ENCODE measurements at places on chromosomes 11 and 22.

- no peak for DNase-seq
These were observed 133.9 kb downstream of the FANCF start for GRCh38 chr11:22491555-22492225.

DNA sequence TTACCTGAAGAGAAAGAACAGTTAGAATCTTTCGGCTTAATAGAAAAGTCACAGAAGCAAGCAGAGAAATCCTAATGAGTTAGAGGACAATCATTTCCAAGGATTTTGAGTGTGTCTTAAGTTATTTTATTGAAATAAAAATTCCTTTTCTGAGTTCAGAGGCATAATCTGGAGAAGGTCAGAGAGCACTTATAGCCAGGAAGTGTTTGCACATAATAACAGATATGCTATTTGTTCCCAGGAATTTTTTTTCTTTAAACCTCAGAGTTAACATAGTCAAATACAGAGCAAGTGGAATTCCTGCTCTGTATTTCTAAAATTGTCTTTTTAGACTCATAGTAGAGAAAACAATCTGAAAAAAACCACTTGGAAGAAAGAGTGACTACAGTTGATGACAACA is 74.3 kb downstream of the SNX19 start:
- no peak for DNase-seq

- DNase-seq: no peak
These were observed 11.7 kb upstream of the FOLR2 start for GRCh38 chr11:72204886-72205285.

DNA sequence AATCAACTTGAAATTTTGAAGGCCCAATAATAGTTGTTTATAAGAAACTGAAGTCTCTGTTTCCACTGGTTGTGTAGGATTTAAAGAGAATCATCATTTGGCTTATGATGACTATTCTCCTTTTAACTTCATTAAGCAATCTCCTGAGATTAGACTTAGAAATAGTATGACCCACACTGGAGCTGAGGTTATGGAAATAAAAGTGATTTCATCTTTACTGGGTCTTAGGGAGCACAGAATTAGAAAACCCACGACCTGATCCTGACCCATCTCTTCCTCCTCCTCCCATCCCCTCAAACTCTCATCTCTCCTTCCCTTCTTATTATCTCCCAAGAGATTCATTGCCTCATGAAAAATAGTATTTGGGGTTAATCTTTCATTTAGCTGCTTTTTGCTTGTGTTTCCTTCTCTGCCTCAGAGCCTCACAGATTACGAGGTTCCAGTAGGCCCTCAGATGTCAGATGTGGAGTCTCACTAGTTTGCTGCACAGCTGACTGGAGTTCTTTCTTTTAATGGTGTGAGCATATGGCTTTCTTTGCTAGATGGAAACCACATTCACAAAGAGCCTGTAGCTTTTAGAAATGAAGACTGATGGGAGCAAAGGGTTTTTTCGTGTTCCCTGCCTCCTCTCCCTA is 85.0 kb downstream of the ALX4 start:
- DNase-seq: no peak

DNA sequence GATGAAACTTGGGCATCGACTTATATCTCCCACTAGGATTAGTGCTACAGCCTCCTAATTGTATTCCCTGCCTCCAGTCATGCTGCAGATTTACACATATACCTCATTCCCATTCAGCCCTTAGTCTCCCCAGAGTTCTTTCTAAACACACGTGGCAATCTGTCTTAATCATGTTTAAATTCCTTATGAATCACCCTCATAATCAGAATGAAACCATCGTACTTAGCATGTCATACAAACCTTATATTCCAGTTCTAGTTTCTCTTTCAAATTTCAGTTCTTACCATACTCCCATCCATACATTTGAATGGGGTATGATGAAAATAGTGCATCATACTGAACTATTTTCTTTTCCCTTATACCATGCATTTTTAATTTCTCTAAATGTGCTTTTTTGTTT is 6.0 kb upstream of the OR10A2 start:
- no peak for DNase-seq

GRCh38 chr22:36065775-36066544 is 37.3 kb upstream of the RBFOX2 start:
- DNase-seq: peak; percentile 57

- DNase-seq: no peak
These were observed 88.5 kb downstream of the ALX4 start for GRCh38 chr11:44221456-44221855.

GRCh38 chr11:72589802-72590761 is 84.1 kb downstream of the PDE2A start:
- DNase-seq: peak; percentile 45

GRCh38 chr11:74677131-74677530 is 54.1 kb downstream of the CHRDL2 start:
- no peak for DNase-seq

DNA sequence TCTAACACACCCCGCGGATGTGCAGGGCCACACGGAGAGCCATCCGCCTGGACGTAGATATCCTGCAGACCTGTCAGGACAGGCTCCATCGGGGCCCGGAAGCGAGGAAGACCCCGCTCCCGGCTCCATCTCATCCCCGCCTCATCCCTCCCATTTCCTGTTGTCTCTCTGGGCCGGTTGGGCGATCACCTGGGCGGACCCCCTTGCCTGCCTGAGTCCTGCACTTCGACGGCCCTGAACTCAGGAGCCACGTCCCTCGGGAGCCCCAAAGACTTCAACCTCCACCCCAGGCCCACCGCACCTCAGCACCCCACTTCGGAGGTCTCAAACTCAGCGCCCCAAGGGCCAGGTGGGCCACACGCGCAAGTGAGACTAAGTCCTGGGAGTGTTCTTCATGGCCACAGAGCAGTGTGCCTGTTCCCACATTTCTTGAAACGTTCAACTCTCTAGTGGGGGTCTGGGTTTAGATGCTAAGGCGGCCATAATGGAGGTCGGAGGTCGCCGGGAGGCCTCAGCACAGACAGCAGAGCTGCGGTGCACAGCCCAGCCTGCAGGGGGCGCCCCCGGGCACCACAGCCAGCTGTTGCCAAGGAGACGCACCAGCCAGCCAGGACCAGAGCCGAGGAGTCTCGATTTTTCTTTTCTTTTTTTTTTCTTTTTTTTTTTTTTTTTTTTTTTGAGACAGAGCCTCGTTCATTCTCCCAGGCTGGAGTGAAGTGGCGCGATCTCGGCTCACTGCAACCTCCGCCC is 26.0 kb upstream of the FADD start:
- DNase-seq: peak; percentile 42

- no peak for DNase-seq
These were observed 495.6 kb upstream of the KIRREL3 start for GRCh38 chr11:127496165-127496564.

DNA sequence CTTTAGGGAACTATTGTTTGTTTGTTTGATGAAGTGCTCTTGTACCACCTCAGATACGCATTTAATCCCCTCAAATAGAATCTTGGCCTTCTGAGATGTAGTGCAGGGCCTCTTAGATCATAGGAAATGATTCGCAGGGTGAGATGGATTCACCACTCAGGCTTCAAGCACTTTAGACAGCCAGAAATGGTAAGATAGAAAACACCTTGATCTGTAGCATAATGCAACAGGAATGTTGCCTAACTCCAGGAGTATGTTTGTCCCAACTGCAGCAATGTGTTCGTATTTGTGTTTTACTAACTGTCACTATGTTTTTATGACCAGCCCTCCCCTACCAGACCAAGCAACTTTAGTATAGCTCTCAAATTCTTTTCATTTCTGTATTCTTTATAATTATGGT is 761.2 kb downstream of the NELL1 start:
- no peak for DNase-seq

- no peak for DNase-seq
These were observed 10.6 kb downstream of the REXO2 start for GRCh38 chr11:114449845-114450244.

DNA sequence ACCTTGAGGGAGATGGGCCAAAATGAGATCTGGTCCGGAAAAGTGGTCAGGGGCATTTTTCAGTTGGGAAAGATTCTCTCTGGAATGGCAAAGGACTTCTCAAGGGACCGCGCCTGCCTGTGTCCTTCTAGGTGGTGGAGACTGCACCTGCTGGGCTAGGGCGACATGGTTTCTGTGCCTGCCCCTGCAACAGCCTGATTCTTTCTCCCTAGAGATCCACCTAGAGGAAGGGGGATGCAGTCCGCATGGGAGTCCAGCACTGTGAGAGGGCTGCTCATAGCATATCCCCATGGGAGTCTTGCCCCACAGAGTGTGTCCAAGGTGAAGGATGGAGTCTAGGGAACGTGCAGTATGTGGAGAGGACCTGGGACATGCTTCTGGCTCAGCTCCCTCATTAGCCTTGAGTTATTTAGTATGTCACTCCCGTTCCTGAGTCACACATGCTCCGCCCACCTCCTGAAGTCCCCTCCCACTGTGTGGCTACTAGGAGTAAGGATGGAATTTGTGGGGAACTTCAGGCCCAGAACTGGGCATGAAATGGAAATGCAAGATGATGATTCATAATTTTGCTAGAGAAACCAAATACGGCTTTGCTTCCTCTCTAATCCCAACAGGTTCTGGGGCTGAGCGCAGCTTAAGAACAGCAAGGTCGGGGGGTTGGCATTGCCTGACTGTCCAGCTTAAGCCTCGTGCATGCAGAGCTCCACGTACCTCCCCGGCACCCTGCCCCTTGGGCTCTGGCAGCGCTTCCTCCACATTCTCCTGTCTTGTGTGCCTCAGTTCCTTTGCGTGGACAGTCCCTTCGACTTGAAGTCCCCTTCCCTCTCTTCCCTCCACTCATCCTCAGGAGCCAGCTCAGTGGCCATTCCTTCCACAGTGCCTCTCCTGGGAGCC is 35.0 kb downstream of the GRIK4 start:
- DNase-seq: no peak

- peak; percentile 64 for DNase-seq
These were observed 19.3 kb downstream of the POLR3H start for GRCh38 chr22:41524809-41525449.

DNA sequence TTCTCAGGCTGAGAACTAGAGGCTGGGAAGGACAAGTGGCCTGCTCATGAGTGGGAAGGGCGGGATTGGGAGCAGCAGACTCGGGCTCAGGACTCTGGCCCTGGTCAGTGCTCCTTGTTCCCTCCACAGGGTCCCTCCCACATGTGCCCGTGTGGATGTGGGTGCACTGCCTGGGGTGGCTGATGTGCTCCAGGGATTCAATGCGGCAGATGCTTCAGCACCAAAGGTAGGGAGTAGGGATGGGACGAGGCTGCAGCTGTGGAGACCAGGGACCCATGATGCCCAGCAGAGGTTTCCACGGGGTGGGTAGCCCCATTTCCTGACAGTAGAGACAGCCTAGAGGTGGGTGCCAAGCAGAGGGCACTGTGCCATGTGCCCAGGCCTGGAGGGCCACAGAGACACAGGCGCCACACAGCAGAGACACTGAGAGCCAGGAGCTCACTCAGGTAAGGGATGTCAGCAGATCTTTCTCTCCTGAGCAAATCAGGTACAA is 89.5 kb downstream of the GGTLC2 start:
- no peak for DNase-seq

DNA sequence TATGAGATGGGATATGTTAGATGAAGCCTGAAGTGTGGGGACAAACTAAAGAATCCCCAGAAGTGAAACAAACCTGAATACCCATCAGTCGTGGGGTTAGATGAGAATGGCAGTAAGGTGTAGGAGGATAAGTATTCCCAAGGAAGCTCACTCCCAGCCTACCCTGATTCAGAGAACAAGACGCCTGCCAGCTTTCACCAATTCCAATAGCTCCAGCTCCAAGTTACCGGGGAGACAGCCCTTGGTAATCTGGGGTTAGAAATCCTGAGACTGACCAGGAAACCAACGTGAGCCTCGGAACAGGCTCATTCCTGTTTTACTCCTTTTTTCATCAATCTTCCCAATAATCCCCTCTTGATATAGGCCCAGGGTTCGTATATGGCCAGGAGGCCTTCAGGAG is 46.5 kb downstream of the RPL27A start:
- no peak for DNase-seq

DNA sequence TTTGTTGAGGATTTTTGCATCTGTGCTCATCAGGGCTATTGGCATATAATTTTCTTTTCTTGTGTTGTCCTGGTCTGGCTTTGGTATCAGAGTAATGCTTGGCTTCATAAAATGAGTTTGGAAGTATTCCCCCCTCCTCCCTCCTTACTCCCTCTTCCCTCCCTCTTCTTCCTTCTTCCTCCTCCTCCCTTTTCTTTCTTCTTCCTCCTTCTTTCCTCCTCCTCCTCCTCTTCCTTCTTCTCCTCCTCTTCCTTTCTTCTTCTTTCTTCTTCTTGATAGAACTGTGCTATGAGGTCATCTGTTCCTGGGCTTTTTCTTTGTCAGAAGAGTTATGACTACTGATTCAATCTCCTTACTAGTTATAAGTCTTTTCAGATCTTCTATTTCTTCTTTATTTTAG is 10.1 kb downstream of the BIRC2 start:
- DNase-seq: no peak

- DNase-seq: no peak
These were observed 131.2 kb downstream of the DLG2 start for GRCh38 chr11:85495918-85496317.

- no peak for DNase-seq
These were observed 23.3 kb upstream of the OR9Q2 start for GRCh38 chr11:58165504-58166106.

DNA sequence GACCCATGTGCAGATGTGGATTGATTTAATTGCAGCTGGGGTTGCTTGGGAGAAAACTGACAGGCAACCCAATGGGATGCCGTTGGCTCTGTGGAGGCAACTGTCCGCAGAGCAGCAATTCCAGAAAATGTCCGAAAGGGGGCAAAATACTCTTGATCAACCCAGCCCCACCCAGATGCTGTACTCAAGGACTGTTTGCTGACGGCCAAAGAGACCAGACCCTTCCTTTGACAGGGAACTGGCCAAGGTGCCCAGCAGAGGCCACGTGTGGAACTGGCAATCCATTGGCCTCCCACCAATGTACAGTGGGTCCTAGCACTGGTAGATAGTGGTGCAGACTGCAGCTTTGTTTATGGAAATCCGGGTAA is 29.7 kb upstream of the KCNA4 start:
- DNase-seq: no peak

GRCh38 chr11:100825626-100826025 is 138.5 kb downstream of the ARHGAP42 start:
- no peak for DNase-seq

DNA sequence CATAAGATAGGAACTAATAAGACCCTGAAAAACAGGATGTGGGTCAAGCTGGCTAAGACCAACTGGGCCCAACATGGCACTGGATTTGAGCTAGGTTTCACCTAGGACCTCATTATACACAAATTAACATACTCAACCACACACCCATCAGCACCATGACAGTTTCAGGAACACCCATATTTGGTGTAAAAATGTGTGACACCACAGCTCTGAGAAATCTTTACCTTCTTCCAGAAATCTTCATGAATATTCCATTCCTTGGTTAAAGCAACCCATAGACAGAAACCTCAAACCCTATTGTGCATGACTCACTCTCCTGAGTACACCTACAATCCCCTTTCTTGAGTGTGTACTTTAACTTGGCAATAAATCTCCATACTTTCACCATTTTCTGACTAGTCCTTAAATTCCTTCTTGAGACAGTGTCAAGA is 378.8 kb downstream of the DYNC2H1 start:
- DNase-seq: no peak
